RKO (cell line): ENCODE measurements at places on chromosomes 13 and 19.

DNA sequence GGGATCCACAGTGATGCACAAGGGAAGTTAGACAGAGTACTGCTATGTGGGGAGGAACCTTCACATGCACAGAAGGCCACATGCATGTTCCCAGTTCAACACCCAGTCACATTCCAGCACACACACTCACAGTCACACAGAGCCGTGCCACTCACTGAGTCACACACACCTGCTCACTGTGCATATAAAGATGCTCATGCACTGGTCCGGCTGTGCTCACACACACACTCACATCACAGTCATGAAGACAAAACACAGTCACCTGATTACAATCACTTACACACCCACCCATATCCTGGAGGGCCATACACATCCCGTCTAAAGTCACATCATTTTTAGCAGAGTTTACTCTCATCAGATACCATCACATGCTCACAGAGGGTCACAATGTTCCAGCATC lies 478 bp downstream of the CLC start:
- DNase-seq, result peak; percentile 61

DNA sequence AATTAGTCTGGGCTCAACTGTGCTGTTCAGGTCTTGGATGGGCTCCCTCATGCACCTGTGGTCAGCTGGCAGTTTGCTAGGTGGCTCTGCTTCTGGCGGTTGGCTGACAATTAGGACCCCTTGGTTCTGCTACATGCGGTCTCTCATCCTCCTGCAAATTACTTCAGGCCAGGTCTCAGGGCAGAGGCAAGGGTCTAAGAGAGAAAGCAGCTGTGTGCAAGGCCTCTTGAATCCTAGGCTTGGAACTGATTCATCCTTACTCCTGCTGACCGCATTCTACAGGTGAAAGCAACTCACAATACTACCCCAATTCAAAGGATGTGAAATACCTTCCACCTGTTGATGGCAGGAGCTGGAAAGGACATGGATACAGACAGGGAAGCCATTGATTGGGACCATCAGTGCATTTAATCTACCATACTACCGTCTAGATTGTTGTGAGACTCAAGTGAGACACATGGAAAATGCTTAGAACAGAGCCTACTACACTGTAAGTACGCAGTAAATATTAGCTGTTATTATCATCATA lies 19.1 kb downstream of the CBY2 start:
- DNase-seq, result no peak

GRCh38 chr19:5026706-5027273 lies 57.9 kb downstream of the KDM4B start:
- no peak for DNase-seq

GRCh38 chr13:24632382-24633121 lies 47.7 kb upstream of the ATP12A start:
- DNase-seq, result peak; percentile 24

DNA sequence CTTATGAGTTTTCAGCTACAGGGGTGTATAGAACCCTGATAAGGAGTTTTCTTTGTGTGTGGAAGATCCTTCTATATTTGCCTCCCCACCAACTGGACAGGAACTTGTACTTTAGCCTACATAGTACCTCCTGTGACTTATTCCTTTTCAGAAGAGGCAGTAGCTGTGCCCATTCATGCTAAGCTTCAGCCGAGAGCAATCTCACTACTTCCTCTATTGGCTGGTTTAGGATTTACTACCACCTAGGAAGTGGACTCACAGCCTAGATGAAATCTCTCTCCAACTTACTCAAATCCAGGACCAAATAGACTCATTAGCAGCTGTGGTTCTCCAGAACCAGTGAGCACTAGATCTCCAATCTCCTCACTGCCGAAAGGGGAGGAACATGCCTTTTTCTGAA lies 2.3 kb upstream of the REX1BD start:
- DNase-seq, result peak; percentile 44

DNA sequence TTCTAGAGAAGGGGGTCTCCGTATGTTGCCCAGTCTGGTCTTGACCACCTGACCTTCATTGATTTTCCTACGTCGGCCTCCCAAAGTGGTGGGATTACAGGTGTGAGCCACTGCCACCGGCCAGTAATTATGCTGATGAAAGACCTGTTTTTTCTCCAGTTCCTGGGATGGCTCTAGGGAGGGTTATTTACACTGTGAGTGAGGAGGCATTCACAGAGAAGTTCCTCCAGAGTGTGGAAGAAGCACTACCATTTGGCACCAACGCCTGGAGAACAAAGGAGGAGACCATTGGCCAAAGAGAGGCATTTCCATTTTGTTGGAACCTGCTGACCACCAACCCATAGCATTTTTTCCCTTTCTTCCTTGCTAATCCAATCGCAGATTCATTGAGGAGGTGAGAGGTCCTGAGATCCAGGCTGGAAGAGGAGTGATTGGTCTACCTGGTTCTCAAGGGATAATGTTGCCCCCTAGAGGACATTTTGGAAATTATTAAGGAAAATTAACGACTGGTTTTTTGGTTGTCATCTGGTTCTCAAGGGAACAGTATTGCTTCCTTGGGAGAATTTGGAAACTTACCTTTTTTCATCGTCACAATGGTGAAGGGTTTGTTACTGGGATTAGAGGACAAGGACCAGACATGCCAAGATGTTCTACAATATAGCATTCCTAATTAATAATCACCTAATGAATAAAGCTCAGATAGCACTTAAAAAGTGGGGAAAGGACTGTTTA lies 5.5 kb upstream of the SAE1 start:
- DNase-seq, result peak; percentile 80

- DNase-seq, result peak; percentile 80
These were observed 36.7 kb upstream of the CD177 start for GRCh38 chr19:43316591-43317319.

DNA sequence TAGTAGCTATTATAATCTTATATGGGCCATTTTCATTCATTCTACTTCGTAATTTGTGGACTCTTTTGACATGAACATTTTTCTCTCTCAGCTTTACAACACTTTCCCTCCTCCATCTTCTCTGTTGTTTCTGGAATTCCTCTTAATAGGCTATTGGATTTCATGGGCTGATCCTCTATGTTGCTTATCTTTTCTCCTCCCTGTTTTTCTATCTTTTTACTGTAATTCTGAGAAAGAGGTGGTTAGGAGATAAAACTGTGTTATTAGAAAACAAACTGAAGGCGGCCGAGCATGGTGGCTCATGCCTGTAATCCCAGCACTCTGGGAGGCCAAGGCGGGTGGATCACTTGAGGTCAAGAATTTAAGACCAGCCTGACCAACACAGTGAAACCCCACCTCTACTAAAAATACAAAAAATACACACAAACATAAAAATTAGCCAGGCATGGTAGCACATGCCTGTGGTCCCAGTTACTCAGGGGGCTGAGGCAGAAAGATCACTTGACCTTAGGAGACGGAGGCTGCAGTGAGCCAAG lies 188.1 kb downstream of the UGGT2 start:
- DNase-seq, result no peak
